ENCODE measurements at places on chromosomes 5 and 9. TPM values are rescaled to one million over a fixed set of nuclear protein-coding genes. Genes with fewer than 3 reads are reported as not detected.

Gene ARHGEF37
- 0.27 TPM for total RNA-seq

Gene NTRK2
- not detected for total RNA-seq

Gene MYMK
- not detected for total RNA-seq

Gene TSLP
- total RNA-seq, result not detected

Gene ZDHHC11B
- total RNA-seq, result 0.11 TPM

- DNase-seq, result no peak
Observed at GRCh38 chr5:126971455-126972031, 58.8 kb downstream of the MARCHF3 start.

GRCh38 chr5:74371621-74372020, 268.9 kb downstream of the ENC1 start:
- DNase-seq, result no peak

GRCh38 chr9:26523577-26523976, 369.0 kb downstream of the CAAP1 start:
- DNase-seq, result no peak

- DNase-seq, result no peak
Observed at GRCh38 chr5:153953411-153953810, 85.3 kb downstream of the FAM114A2 start.

- DNase-seq, result no peak
Observed at GRCh38 chr5:35331956-35332950, 102.0 kb upstream of the PRLR start.

GRCh38 chr9:74526215-74526614, 29.1 kb downstream of the RORB start:
- DNase-seq, result no peak

DNA sequence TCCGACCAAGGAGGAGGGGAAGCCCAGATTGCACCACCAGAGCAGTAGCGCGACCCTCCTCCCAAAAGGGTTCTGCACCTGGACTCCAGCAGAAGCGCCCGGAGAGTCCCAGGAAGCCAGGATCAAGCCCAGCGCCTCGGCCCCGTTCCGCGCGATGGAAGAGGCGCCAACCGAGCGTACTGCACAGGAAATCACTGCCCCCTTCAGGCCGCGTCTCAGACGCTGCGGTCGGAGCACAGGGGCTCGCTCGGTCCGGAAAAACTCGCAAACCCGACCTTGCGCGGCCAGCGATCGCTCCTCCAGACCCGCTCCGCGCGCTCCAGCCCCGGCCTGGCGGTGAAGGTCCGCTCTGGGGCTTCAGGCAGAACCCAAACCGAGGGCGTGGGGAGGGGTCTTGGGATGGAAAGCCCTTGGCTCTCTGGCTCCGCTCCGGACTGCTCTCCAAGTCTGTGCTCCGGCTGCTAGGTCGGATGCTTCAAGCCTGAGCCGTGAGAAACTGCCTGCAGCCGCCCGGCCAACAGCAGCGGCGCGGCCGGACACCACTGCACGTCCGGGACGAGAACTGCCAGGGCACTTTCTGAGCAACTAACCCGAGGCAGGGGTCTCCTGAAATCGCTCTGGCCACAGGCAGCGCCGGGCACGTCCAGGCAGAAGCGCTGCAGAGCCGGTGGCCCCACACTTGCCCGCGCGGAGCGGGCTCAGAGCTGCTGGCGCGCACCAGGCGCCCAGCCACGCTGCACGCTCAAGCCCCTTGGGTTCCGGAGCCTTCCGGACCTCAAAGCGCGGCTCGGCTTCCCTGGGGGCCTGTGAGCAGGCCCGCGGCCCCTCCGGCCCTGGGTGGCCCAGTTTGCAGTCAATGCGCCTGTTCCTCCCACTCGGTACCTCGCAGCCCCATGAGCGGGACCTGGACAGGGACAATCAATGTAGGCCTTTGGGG, 1.3 kb downstream of the GABBR2 start:
- peak; percentile 17 for DNase-seq

- no peak for DNase-seq
Observed at GRCh38 chr5:113164021-113164420, 187.4 kb downstream of the DCP2 start.

DNA sequence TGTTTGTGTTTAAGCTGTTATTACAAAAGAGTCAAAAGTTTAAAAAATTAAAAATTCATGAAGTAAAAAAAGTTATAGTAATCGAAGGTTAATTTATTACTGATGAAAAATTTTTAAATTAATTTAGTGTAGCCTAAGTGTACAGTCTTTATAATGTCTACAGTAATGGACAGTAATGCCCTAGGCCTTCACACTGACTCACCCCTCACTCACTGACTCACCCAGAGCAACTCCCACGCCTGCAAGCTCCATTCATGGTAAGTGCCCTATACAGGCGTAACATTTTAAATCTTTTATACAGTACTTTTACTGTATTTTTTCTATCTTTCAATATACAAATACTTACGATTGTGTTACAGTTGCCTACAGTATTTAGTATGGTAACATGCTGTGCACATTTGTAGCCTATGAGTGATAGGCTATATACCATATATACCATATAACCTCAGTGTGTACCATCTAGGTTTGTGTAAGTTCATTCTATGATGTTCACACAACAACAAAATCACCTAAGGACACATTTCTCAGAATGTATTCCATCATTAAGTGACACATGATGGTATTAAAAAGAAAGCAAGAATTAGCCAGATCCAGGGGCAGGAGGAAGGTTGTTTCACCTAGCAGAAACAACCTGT, 40.1 kb downstream of the DCAF10 start:
- no peak for DNase-seq

- peak; percentile 34 for DNase-seq
Observed at GRCh38 chr5:55176176-55176818, 3.3 kb upstream of the CDC20B start.

DNA sequence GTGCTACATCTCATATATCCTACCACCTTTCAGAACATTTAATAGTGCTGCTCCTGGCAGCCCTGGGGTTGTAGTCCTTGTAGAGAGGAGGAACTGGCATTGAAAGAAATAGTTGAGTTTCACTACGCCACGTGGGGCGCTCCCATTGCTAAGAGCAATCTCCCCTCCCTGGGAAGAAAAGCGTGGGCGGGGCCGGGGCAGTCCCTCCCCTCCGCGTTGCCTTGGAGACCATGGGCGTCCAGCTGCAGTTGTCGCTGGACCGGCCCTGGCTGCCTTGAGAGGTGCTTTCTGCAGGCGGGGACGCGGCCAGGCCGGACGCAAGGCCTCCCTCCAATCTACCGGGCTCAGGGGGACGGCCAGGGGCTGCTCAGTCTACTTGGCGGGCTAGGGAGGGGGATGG, 368 bp upstream of the CCDC180 start:
- no peak for DNase-seq

GRCh38 chr5:52943285-52943684, 45.9 kb upstream of the ITGA2 start:
- DNase-seq, result peak; percentile 6
